A172 (cell line): ENCODE measurements at places on chromosomes 16 and 17.
A peak's percentile ranks its signal among the peaks of the same experiment; 100 is the strongest.

DNA sequence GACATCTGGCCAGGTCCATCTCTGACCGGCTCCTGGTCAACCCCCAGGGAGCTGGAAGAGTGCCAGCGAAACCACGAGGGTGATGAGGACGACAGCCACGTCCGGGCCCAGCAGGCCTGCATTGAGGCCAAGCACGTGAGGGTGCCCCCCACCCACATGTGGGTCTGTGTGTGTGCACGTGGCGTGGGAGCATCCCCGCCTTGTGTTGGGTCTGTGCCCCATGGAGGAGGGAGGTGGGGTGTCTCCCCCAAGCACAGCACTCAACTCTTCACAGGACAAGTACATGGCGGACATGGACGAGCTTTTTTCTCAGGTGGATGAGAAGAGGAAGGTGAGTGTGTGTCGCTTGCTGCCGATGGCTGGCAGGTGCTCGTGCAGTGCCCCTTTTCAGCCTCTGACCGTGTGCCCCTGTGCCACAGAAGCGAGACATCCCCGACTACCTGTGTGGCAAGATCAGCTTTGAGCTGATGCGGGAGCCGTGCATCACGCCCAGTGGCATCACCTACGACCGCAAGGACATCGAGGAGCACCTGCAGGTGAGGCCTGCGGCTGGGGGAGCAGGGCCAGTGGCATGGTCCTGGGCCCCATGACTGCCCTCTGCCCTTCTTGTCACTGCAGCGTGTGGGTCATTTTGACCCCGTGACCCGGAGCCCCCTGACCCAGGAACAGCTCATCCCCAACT lies 1.7 kb downstream of the STUB1 start:
- peak; percentile 65 for DNase-seq

GRCh38 chr17:7716901-7717755 lies at the start of gene DNAH2:
TSS of gene DNAH2 (plus strand) at chr17:7717744. CDS start at chr17:7719735, 1,991 bp downstream.
- DNase-seq, result peak; percentile 89

DNA sequence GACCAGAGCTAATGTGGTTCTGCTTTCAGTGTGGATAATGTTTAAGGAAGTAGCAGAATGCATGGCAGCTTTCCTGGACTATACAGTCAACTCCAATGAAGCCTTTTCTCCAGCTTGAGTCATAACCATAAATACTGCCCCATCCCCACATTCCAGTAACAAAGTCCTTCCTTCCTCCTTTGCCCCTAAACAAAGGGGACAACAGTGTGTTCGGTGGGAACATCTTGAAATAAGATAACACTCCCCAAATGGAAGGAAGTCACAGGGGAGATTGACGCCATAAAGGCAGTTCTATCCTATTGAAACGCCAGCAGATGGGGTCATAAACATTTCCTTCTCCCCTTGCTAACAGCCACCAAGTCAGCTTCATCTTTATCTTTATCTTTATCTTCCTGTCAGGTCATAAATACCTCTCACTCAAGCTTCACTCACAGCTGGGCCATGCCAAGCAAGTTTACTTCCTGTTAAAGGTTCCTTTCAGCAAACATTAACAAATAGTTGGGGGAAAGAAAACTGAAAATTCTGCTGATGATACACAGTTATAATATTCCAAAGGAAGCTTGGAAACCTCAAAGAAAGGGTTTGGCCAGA lies 136.7 kb downstream of the SNX11 start:
- peak; percentile 62 for DNase-seq

- peak; percentile 10 for DNase-seq
Measured at GRCh38 chr16:52976539-52977167, 76.0 kb downstream of the CHD9NB start.

- no peak for DNase-seq
Measured at GRCh38 chr17:4509401-4509800, 10.7 kb downstream of the SPNS2 start.

- no peak for DNase-seq
Measured at GRCh38 chr16:83160287-83161020, 533.7 kb downstream of the CDH13 start.

GRCh38 chr16:28891964-28892890 lies 13.9 kb downstream of the ATP2A1 start:
- no peak for DNase-seq

GRCh38 chr17:77248216-77249114 lies 107.7 kb downstream of the SEC14L1 start:
- DNase-seq, result no peak

- DNase-seq, result no peak
Measured at GRCh38 chr16:30665155-30665829, 7.1 kb downstream of the FBRS start.
